LHCN-M2 (cell line): ENCODE measurements at places on chromosomes 2 and 18. TPM values are rescaled to one million over a fixed set of nuclear protein-coding genes. Genes with fewer than 3 reads are reported as not detected.

DNA sequence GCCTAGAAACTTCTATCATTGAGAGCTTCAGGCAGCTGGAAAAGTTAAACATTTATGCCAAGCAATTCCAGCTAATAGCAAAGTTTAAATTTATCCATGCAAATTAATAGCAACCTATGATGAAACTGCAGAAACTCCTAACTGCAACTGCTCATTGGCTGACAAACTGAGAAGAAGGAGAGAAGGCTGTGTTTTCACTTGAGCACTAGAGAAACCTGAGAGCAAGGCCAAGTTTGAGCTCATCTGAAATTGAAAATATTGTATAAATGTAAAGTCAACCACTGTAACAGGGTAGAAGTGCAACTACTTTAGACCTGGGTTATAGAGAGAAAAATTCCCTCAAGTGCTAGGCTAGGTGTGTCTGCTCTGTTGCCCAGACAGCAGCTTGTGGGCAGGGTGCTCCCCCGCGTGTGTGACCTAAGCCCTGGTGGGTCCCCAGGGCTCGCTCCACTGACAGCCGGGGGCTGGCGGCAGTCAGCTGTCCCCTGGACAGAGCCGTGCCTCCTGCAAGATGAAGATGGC, 50.2 kb downstream of the CABYR start:
- DNase-seq: no peak

- no peak for DNase-seq
Observed at GRCh38 chr2:143824791-143825190, 695.1 kb downstream of the ZEB2 start.

- peak; percentile 52 for DNase-seq
Observed at GRCh38 chr2:170221317-170222288, 43.7 kb downstream of the MYO3B start.

- DNase-seq: peak; percentile 78
Observed at GRCh38 chr2:12504443-12504842, 212.3 kb upstream of the TRIB2 start.

- peak; percentile 96 for DNase-seq
Observed at GRCh38 chr2:56741601-56742102, 557.9 kb downstream of the CCDC85A start.

- peak; percentile 18 for DNase-seq
Observed at GRCh38 chr18:13147130-13147529, 71.4 kb upstream of the LDLRAD4 start.

- DNase-seq: peak; percentile 45
Observed at GRCh38 chr2:1546023-1546591, 132.8 kb downstream of the TPO start.

GRCh38 chr18:11857177-11857887, 6.1 kb downstream of the CHMP1B start:
- DNase-seq: peak; percentile 99

DNA sequence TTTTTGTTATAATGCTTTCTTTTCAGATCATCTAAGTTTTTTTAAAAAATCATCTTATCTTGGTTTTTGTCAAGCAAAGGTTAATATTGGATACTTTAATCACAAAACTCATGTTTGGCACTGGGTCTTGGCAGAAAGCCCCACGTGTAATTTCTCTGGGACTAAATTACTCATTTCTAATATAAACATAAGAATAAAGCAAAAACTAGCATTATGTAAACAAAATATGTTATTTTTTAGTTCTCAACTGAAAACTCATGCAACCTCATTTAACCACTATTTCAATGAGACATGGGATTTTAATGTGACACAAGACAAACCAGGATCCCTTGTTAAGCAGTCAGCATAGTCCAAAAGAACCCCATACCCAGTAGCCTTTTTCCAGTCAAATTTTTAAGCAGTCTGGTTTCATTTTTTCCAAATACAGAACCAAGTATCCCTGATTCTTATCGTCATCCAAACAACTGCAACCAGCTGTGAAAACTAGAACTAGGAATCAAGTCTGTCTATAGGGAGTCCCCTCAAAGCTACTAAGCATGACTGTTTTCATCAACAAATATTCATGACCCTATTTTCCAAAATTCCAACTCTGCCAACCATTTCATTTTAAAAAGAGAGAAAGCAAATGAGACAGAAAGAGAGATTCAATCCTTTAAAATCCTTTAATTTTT, 27.1 kb downstream of the PID1 start:
- DNase-seq: peak; percentile 61

- no peak for DNase-seq
Observed at GRCh38 chr2:64383881-64384280, 70.1 kb upstream of the LGALSL start.

GRCh38 chr2:833180-833579, 117.5 kb upstream of the SNTG2 start:
- no peak for DNase-seq

GRCh38 chr2:241050624-241051577, 51.2 kb downstream of the MTERF4 start:
- no peak for DNase-seq

GRCh38 chr2:102033031-102033749, 41.4 kb downstream of the IL1R2 start:
- DNase-seq: peak; percentile 92

- DNase-seq: no peak
Observed at GRCh38 chr2:207729465-207729998, 18.1 kb downstream of the CCNYL1 start.

DNA sequence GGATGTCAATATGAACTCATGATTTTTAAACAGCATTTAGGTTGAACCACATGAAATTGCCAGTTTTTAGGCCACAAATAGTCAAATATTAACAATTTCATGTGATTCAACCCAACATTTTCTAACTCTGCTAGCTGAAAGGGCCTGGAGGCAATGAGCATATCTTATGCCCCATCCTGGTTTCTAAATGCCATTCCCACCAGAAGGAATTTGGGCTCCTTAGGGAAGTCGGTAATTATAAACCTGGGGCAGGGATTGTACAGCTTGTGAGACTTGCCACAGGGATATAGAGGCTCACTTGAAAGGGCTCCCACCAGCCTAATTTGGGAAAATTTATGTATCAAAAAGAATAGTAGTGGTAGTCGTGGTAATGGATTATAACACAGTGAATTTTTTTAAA, 178.4 kb upstream of the ALPP start:
- no peak for DNase-seq

DNA sequence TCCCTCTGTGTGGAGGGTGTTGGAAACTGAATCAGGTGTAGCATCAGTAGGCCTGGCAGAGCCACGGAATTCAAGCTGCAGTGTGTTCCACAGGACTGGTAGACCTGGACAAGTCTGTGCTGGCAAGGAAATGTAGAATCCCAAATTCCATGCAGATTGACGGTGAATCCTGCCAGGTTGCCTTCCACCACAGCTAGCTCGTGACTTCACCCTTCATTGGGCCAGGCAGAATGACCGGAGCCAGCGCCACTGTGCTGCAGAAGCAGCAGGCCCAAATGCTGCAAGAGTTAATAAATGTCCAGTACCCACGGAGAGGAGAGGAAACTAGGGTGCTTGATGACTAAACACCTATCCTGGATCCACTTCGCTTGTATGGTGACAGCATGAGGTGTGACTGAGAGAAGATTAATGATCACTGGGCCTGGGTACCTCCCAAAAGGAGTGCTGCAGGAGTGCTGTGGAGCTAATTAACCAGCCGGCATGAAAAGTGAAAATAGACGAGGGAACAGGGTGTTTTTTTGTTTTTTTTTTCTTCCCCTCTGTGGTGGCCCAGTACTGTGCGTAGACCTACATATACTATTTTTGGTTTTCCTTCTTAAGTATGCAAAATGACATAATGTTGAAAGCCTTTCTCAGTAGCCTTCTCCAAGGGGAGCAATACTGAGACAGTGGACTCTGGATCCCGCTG, 122.2 kb downstream of the TANC1 start:
- DNase-seq: no peak

DNA sequence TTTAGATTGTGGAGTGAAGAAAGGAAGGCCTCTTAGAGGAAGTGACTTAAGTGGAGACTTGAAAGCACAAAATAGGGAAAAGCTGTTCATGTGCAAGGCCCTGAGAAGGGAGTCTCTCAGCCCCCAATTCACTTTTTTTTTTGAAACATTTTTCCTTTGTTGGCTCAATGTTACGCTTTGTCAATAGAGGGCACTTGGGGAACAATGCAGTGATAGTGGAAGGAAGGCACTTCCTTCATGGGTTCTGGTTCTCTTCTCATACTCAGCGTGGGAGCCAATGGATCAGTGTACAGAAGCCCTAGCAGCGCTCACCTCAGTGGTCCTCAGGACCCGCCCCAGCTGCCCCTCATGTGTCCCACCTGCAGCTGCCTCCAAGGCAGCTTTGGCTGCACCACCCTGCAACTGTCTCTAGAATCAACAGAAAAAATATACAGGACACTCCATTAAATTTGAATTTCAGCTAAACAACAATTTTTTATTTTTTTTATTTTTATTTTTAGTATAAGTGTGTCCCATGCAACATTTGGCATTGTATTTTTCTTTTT, 8.6 kb upstream of the C2orf42 start:
- DNase-seq: no peak

DNA sequence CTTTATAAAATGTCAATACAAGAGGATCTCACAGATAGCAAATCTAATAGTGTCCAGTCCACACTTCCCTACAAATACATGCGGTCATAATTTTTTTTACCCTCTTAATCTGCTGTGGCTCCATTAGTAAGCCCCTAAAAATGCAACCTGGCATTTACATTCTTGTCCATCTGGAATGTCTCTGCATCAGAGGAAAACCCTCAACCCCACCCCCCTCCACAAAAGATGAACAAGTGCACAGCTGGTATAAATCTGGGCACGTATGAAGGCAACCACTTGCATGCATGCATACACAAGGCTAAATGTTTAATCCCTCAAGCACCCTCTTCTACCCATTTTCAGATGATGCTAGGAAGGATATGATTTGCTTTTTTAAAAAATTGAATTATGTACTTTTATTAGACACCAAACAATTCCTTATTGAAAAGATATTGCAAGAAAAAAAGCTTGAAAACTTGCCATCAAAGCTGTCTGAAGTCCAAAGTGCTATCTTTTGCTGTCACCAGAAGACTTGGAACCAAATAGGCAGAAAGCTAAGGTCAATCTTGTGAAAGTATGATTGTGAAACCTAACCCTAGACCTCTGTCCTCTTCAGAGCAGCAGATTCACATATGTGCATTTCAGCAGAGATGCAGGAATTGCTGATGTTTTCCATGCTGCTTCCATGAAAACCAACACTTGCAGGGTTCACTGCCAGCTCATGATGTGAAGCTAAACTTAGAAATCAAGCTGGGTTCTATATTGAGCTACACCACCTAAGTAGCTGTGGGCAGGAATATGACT, 39.0 kb downstream of the IRS1 start:
- DNase-seq: peak; percentile 94

MPP4 gene
- total RNA-seq: 111 and 140 TPM in 2 replicates

ERMN gene
- 0.06 TPM in 1 of 2 replicates, not detected in the other for total RNA-seq

KCNE4 gene
- total RNA-seq: 4.0 and 6.3 TPM in 2 replicates

EPC2 gene
- 11.8 and 13.8 TPM in 2 replicates for total RNA-seq

PLA2R1 gene
- total RNA-seq: 5.3 and 7.1 TPM in 2 replicates
